ENCODE measurements at places on chromosomes 5 and 9.

GRCh38 chr9:88745276-88746001 is 210.5 kb downstream of the NXNL2 start:
- no peak for DNase-seq

- peak; percentile 89 for DNase-seq
Observed at GRCh38 chr5:147509710-147510651, at the start of gene DPYSL3. Gene DPYSL3, minus strand, starts transcription at chr5:147510068. Its CDS starts 210 bp downstream, at chr5:147509858.

DNA sequence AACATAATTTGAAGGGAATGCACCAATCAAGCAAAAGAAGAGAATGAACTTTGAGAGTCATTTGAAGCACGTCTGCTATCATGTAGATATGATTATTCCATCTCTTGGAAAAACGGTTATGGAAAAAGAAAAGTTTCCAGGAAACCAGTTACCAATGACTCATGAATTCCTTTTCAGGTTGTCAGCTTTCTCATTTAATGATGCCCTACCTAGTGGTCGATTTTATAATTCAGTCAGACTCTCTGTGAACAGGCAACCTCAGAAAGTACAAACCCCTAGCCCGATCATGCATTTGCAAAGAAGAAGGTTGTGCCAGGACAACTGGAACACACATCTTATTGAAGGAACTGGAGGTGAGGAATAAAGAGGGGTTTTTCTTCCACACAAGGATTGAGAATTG is 355.1 kb upstream of the GRIA1 start:
- DNase-seq, result no peak

DNA sequence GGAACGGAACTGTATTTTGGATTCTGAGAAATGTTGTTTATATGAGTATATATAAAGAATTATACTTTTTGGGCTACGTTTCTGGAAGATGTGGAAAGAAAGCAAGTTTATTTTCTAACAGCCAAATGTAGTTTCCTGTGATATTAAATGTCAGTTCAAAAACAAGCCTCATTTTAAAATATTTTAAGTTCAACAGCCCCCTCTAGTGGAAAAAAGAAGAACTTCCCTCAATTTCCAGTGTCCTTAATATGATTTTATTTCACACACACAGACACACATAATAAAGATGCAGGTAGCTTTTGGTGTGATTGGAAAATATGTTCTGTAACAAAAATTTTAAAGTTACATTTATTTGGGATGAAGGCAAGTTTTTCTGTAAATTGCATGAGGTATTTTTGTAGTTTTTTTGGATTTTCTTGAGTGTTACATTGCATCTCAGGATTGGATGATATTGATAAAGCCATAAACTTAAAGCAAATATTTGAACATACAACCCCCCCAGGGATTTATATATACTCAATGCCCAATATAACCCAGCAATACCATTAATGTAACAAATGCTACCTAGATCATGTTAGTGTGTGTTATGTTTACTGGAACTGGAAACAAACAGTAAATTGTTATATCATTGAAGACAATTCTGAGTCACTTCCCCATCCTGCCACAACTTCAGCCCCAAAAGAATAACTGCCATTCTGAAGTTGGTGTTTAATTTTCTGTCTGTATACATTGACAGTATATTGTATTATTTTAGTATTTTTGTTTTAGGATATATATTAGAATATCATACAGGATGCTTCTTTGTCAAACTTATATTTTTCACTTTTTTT is 54.0 kb downstream of the CCDC171 start:
- DNase-seq, result no peak

GRCh38 chr9:134146774-134147493 is 11.1 kb downstream of the WDR5 start:
- no peak for DNase-seq

DNA sequence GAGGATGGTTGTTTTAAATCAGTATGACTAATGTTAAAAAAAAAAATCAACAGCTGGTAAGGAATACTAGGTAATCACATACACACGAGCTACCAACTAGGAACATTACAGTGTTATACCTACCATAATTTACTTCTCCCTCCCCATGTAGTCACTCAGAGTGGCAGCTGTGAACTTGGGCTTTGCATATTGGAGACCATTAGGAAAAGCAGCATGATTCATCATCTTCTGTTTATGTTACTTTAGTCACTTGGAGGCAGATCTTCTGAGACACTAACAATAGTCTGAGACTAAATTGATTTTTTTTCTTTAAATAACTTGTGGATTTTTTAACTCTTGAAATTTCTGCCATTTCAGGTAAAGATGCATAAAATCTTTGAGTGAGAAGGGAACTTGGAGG is 141.5 kb upstream of the NR4A3 start:
- DNase-seq, result no peak

GRCh38 chr9:115002371-115003120 is 72.2 kb upstream of the TNFSF8 start:
- no peak for DNase-seq

DNA sequence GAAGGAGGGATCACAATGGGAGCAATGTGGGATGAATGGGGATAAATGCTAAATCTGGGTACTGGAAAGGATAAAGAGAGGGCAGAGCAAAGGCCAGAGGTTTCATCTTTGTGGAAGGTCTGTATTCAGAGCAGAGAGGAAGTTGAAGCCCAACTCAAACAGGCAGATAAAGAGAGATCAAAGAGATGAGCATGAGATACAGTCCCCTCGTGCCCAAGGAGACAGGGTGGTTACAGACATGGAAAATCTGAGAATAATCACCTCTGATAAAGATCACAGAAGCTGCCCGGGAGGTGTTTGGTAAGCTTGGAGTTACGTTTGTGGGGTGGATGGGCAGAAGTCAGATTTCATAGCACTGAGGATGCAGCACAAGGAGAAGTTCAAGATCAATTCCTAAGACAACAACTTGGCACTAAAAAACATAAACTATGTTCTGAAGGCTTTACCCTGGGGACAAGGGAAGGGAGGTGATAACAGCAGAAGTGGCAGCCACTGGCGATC is 459 bp upstream of the ERAP2 start:
- no peak for DNase-seq

DNA sequence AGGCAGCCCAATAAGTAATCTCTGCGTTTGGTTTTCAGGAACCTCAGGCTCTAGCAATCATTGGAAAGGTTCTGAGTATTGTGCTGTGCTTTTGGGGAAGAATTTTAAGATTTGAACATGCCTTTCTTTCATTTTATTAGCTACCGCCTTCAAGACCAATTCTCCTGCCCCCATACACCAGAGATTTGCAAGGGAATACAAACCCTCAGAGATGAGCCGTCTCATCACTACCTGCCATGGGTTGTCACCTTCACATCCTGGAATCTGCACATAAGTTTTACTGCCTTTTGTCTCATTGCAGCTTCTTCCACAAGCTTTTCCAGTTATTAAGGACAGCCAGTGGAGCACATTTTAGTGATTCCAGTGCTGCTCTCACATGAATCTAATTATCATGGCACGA is 11.7 kb upstream of the TMED7 start:
- no peak for DNase-seq

- no peak for DNase-seq
Observed at GRCh38 chr5:132867046-132867451, 607 bp downstream of the UQCRQ start.

DNA sequence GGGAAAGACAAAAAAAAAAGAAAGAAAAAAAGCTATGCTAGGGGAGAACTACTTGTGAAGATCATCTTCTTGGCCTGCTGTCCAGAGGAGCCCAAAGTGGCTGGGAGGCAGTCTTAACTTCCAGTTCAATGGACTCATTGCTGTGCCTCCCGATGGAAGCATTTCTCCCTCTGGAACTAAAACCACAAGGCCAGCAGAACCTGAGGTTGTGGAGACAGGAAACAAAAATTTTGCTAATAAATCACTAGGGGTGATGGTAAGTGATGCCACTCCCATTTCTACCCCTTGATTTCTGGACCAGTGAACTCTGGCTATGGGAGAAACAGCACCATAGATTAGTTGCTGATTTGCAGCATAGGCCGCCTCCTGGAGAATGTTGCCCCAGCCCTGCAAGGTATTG is 123.4 kb upstream of the NFIL3 start:
- DNase-seq, result no peak
